Naive B cell (primary cell): ENCODE measurements at places on chromosomes 4 and X.

DNA sequence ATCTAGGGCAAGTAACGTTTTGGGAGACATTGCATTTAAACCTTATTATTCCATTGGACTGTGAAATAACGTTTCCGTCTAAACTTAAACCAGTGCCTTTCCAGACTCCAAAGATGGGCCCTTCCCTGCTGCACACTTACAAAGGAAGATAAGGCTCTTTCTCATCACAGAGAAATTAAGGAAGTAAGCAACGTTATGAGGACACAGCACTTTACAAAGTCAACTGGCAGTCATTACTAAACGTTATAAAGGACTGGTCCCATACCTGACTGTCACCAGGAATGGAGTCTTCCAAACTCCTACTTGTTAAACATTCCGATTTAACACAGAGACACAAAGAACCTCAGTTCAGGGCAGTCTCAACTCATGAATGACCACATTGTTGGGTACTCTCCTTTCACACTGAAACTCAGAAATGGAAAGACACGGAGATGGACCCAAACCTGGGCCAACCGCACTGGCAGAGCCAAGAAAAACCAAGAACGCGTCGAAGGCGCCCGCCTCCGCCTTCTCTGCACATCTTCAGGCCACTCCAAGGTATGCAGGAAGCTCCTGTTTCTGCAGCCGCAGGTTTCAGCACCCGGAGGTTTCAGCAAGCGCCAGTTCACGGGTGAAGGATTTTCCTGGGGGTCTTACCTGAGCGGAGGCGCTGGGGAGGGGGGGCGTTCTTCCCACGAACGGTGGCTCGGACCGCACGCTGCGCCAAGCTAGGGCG is 670 bp downstream of the PAPSS1 start:
- peak overlapping the region; percentile 97 for H3K4me3 ChIP-seq
- H3K27ac ChIP-seq: peak overlapping the region; percentile 97
- peak; percentile 24 for DNase-seq
- no peaks in the 10 kb centered on the region for H3K27me3 ChIP-seq
- H3K36me3 ChIP-seq: no peaks in the 10 kb centered on the region

DNA sequence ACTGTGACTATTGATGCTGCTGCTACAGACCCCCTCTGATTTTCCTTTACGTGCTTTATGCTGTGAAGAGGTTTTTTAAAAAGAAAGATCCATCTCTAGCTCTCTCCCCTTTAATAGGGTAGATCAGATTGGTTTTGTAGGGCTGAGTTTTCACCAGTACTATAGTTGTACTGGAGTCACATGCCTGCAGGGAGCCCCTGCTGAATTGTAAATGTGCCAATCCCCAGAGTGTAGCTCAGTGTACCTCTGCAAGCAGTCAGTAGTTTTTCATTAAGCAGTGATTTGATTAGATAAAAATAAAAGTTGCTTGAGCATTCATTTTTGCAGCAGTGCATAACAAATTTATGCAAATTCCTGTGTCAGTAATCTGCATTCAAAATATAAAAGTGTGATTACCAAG is 179.2 kb downstream of the IL1RAPL2 start:
- no peak for DNase-seq
- no peaks in the 10 kb centered on the region for H3K36me3 ChIP-seq
- H3K27ac ChIP-seq: no peak overlapping the region
- H3K4me3 ChIP-seq: no peak overlapping the region
- no peaks in the 10 kb centered on the region for H3K4me1 ChIP-seq

DNA sequence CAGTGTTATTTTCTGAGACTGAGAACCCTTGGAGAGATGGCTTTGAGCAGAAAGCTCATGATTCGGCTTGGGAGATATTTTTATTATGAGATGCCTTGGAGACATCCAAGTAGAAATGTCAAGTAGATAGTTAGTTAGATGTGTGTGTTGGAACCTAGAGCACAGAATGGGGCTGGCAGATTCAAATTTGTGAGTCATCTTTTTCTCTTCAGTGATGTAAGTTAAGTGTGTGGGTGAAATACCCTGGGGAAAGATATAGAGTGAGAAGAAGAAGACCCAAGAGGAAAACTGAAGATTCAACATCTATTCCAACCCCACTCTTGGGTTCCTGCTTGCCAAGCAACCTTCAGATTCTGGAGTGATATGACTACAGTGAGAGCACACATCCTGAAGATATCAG is 580.8 kb upstream of the AMOT start:
- H3K27me3 ChIP-seq: no peaks in the 10 kb centered on the region
- no peak overlapping the region for H3K27ac ChIP-seq
- no peak for DNase-seq
- H3K4me3 ChIP-seq: no peak overlapping the region

DNA sequence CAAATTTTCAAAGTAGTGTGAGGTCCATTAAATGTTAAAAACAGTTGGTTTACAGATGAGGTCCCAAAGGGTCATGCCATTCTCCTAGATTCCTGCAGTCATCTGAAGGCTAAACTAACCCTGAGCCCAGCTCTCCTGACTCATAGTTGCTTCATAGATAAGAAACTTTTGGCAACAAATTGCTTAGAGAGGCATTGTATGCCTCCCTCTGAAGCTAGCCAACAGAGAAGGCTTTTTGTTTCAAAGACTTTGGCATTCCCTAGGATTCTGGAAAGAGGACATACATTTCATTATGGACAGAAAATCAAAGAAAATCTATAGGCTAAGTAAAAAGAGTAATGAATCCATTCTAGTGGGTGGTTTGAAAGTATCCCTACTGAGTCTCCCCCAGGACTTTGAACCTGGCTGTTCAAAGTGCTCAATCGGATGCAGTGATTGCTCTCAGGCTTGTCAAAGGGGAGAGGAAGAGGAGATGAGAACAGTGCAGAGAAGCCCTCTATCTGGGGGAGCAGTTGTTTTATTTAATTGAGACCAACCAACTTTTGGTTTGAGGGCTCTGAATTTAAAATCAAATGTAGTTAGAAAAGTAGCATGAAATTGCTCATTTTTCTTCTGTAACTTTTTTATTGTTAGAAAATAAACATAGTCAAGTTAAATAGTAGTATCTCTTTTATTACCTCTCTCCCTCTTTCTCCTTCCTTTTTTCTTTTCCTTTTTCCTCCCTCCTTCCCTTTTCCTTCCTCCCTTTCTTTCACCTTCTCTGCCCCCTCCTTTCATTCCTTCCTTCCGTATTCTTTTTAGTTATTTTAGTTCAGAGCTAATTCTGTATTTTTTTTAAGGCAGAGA is 72.3 kb upstream of the ZNF518B start:
- peaks cover 8% of the 10 kb centered on the region for H3K36me3 ChIP-seq
- H3K27me3 ChIP-seq: peaks cover 12% of the 10 kb centered on the region
- H3K4me1 ChIP-seq: no peaks in the 10 kb centered on the region
- H3K27ac ChIP-seq: no peak overlapping the region

- H3K36me3 ChIP-seq: peaks cover 18% of the 10 kb centered on the region
- H3K4me3 ChIP-seq: no peak overlapping the region
- no peak for DNase-seq
These were observed 10.8 kb upstream of the C4orf54 start for GRCh38 chr4:99668472-99668871.

DNA sequence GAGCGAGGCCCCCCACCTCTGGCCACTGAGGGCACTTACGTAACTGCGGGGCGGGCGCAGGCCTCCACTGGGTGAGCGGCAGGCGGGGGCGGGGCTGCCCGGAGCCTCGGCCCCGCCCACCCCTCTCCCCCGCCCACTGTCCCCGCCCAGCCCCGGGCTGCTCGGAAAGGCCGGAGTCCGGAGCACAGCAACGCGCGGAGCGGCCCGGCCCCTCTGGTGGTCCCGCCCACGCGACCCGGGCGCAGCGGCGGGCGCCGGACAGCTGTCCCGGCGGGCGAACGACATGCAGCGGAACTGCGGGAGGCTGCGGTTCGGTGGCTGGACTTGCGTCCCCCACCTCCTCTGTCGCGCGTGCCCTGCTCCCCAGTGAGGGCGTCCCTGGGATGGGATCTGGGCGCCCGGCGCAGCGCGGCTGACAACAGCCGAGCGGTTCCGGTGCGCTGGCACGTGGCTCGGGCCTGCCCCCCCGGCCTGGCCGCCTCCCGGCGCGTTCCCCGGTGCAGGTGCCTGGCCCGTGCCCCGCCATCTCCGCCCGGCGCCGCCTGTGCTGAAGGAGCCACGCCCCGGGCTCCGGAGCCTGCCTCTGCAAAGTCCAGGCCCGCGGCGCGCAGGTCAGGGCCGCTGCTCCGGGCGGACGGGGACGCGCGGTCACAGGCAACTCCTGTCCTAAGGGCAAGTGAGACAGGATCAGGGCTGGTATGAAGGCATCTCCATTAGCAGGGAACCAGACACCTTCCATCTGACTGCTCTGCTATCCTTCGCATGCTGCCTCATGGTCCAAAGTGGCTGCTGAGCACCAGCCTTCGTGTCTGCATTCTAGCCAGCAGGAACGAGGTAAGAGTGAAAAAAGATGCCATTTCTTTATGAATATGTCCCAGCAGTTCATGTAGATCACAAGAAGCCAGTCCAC is 21.8 kb upstream of the JAKMIP1 start:
- peaks cover 4% of the 10 kb centered on the region for H3K4me1 ChIP-seq
- no peak for DNase-seq
- peak overlapping the region; percentile 42 for H3K4me3 ChIP-seq
- peaks cover 79% of the 10 kb centered on the region for H3K27me3 ChIP-seq
- no peaks in the 10 kb centered on the region for H3K36me3 ChIP-seq

DNA sequence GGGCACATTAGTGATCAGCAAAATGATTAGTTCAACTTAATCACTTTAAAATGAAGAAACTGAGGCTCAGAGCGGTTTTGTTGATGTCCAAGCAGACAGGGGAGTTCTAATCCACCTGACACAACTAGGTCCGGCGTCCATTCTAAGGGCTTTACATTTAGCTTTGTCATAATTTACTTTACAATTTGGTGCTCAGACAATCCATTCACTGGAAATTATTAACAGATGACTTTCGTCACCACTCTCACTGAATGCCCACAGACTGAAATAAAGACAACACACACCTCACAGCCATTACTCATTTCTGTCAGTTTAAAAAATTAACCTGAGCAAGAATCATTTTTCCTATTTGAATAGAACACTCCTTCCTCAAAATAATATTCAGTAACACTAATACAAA is 10.8 kb downstream of the NR3C2 start:
- peaks cover 8% of the 10 kb centered on the region for H3K36me3 ChIP-seq

DNA sequence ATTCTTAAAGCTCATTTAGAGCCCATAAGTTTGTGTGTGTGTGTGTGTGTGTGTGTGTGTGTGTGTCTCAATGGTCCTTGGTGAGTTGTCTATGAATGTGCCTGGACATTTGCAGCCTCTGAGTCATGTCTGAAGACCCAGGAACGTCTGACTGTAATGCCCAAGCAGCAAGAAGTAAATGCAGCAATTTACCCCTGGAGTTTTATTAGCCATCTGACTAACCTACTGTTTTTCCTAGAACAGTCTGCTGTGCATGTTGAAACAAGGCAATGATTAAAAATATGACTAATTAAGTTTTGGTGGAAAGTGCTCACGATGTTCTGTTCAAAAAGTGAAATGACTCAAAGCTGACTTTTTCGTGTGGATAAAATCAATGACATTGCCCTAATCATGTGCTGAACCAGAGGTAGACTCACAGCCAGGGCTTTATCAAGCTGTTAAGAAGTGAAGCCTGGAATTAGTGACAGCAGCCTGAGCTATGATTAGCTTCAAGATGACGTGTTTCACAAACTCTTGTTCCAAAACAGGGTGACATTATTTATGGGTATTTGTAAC is 201.6 kb downstream of the CPE start:
- no peak overlapping the region for H3K27ac ChIP-seq
- no peaks in the 10 kb centered on the region for H3K4me1 ChIP-seq
- H3K36me3 ChIP-seq: no peaks in the 10 kb centered on the region
- H3K27me3 ChIP-seq: no peaks in the 10 kb centered on the region

DNA sequence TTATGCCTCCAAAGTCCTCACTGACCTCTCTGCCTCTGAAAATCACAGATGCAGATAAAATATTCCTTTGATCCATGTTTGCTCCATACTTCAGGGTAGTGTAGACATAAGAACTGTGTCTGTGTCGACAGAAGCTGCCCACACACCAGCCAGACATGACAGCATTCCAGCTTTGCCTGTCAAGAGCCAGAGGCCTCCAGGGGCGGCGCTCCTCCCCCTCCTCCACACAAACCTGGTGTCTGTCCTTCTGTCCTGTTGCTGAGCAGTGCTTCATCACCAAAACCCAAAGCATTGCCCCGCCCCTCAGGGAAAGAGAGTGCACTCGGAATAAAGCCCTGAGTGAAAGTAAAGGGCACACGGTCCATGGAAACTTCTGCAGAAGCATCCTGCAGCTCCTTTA is 379.4 kb downstream of the FBXW7 start:
- no peak overlapping the region for H3K4me3 ChIP-seq
- no peaks in the 10 kb centered on the region for H3K36me3 ChIP-seq

- H3K4me1 ChIP-seq: no peaks in the 10 kb centered on the region
- no peaks in the 10 kb centered on the region for H3K27me3 ChIP-seq
- no peak overlapping the region for H3K4me3 ChIP-seq
These were observed 48.2 kb downstream of the MMRN1 start for GRCh38 chr4:89942811-89943210.

GRCh38 chr4:51909236-51909703 is 66.3 kb downstream of the DCUN1D4 start:
- no peak overlapping the region for H3K27ac ChIP-seq
- no peak overlapping the region for H3K4me3 ChIP-seq
- H3K36me3 ChIP-seq: peaks cover 49% of the 10 kb centered on the region
- no peak for DNase-seq
- H3K4me1 ChIP-seq: peaks cover 11% of the 10 kb centered on the region

- H3K27ac ChIP-seq: no peak overlapping the region
- H3K27me3 ChIP-seq: peaks cover 8% of the 10 kb centered on the region
- H3K36me3 ChIP-seq: no peaks in the 10 kb centered on the region
- no peak for DNase-seq
- H3K4me1 ChIP-seq: no peaks in the 10 kb centered on the region
These were observed 127.7 kb downstream of the RBMX2 start for GRCh38 chrX:130529531-130529930.

- peaks cover 38% of the 10 kb centered on the region for H3K36me3 ChIP-seq
- H3K4me3 ChIP-seq: no peak overlapping the region
- no peak for DNase-seq
- H3K27me3 ChIP-seq: no peaks in the 10 kb centered on the region
- H3K27ac ChIP-seq: no peak overlapping the region
These were observed 231.6 kb downstream of the RAPGEF2 start for GRCh38 chr4:159334461-159334860.

DNA sequence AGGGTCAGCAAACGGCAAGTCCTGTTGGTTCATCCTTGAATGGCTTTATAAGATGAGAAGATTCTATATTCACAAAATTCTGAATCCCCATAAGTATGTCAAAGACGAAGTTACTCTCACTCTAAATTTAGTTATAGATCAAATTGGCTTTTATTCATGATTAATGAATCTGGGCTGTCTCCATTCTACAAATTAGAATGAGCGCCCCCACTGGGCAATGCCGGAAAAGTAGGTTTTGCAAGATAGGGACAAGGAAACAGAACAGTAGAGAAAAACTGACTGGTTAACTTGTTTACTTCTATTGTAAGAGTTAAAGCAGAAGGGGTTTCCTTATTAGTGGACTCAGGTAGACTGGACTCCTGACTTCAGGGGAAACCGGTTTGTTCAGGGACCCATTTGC is 100.3 kb downstream of the F11 start:
- peaks cover 6% of the 10 kb centered on the region for H3K36me3 ChIP-seq
- H3K27ac ChIP-seq: no peak overlapping the region
- no peak overlapping the region for H3K4me3 ChIP-seq

DNA sequence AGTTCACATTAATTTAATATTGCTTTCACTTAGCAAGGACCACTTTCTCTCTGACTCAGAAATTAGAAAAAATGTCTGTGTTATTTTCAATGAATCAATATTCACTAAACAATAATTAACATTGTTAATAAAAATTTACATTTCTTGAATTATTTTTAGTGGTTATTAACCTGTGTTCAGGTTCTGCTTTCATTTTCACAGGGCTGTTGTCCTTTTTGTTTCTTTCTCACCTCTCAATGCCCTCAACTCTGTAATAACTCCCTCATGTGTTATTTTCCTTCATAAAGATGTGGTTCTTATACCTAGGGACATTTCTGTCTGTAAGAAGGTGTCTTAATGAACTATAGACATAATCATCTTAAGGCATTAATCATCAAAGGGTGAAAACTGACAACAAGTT is 43.1 kb upstream of the PRR27 start:
- no peaks in the 10 kb centered on the region for H3K27me3 ChIP-seq
- H3K4me3 ChIP-seq: no peak overlapping the region
- no peaks in the 10 kb centered on the region for H3K36me3 ChIP-seq
- no peak overlapping the region for H3K27ac ChIP-seq
